NCI-H1092 treated with DMSO at 0.1 percent for 48 hours (cell line): ENCODE measurements at places on chromosomes 5 and 9.
A peak's percentile ranks its signal among the peaks of the same experiment; 100 is the strongest.

- peak; percentile 68 for DNase-seq
These were observed 861 bp downstream of the ZFYVE16 start for GRCh38 chr5:80408484-80409366.

- no peak for DNase-seq
These were observed 1059.1 kb upstream of the DMAC1 start for GRCh38 chr9:8858596-8859161.

GRCh38 chr9:135344915-135345500, 134.6 kb upstream of the PPP1R26 start:
- DNase-seq: no peak

DNA sequence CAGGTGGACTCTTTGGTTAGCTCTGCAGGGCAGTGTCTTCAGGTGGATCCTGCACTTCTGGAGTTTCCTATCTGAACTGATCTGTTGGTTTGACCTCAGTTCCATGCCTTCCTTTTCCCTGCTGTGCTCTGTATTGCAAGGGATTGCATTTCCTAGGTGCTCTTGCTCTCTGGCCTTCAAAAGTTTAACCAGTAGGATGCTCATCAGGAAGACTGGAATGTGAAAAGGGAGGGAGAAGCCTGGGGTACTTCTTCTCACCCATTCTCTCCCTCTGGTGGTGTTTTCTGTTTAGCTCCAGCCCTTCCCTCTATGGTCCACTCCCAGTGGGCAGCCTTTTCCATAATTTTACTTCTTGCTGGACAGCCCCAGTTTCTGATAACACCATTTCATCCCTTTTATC, 78.5 kb downstream of the ZNF618 start:
- no peak for DNase-seq

DNA sequence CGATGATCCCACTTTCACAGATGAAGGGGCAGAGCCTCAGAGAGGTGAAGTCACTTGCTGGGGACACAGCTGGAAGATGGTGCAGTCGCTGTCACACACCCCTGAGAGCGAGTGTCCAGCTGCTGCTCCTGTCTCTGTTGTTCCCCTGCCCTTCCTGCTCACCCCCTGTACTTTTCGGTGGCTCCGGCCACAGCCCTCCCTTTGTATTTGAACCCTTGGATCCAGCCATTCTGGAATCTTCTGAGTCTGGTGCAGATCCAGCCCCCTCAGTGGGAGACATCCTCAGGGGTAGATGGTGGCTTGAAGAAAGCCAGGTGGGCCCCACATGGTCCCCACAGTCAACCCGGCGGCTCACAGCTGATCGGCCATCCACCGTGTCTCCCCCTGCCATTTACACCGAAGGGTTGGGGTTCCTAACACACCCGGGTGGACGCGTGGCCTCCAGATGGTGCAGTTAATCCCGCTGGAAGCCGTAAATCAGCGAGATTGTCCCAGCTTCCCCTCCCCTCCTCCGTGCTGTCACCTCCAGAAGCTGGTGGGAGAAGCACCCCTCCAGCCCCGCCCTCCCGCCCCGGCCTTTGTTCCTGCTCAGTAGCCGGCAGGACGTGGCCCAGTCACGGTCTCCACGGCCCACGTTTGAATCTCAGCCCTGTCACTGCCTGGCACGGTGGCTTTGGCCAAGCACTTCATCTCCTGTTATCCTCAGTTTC, 204.8 kb downstream of the C9orf50 start:
- no peak for DNase-seq

GRCh38 chr9:135770203-135770535, 68.2 kb downstream of the KCNT1 start:
- DNase-seq: no peak

- peak; percentile 4 for DNase-seq
These were observed 33.1 kb downstream of the DAB2IP start for GRCh38 chr9:121684381-121685145.

- no peak for DNase-seq
These were observed 123.7 kb upstream of the ANKH start for GRCh38 chr5:14995229-14995628.

GRCh38 chr9:18771011-18771410, 262.0 kb downstream of the SAXO1 start:
- DNase-seq: no peak

- no peak for DNase-seq
These were observed 6.7 kb upstream of the NXNL2 start for GRCh38 chr9:88528080-88528790.

- no peak for DNase-seq
These were observed 6.6 kb downstream of the DBN1 start for GRCh38 chr5:177466861-177467260.

- DNase-seq: no peak
These were observed 62.3 kb upstream of the RARS1 start for GRCh38 chr5:168423971-168424370.

- no peak for DNase-seq
These were observed 22.4 kb downstream of the GLRA1 start for GRCh38 chr5:151902215-151902614.

DNA sequence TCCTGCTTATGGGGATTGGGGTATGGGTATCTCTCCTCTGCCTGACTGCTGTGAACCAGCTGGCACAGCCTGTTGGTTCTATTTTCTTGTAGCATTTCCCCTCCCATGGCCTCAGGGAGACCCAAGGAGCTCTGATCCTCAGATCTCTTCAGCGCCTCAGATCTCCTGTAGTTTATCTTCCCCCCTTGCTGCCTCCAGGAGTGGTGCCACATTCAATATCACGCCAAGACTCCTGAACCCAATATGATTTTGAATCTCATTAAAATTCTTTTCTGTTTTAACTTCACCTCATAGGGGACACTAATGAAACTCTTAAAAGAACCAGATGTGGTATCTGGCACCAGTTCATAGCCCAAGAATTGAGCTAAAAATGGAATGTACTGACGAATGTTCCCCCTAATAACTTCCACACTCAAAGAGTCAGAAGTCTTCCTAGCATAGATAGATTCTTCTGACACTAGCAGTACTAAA, 59.6 kb upstream of the LIFR start:
- no peak for DNase-seq

- no peak for DNase-seq
These were observed 2.1 kb downstream of the SH2D3C start for GRCh38 chr9:127776195-127776923.

DNA sequence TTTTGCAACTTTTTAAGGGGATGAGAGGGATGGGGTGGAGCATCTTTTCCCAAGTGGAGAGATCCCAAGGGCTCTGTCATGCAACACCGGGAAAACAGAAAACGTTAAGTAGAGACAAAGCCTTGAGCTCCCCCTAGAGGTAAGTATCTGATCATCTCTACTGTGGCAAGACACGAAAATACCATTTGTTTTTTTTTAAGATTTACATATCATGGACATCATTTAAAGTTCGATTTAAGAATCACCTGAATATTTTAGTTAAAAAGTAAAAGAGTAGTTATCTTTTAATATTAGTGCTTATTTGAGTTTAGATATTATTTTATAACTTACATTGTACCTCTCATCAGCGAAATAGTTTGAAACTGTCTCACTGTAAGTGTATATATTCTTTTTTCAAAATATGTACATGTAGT, 200.4 kb downstream of the LRRC70 start:
- peak; percentile 42 for DNase-seq

DNA sequence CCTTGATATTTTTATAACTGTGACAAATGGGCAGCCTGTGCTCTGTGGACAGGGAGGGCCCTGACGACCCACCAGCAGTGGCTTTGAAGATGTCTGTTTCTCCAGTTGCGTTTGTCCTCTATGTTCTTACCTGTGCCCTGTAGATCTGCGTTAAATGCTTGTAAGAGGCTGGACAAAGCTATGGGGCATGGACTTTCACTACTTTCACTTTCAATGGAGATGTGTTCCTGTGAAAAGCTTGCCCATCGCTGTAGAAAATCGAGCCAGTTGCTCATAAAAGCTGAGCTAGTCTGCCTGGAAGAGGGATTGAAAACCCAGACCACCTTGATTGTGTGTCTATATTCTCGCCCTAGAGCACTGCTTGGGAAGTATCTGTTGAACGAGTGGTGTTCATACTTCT, 74.1 kb downstream of the PSAT1 start:
- DNase-seq: no peak

GRCh38 chr5:97832645-97833296, 649.7 kb upstream of the RIOK2 start:
- no peak for DNase-seq

GRCh38 chr5:68329554-68330255, 114.1 kb downstream of the PIK3R1 start:
- DNase-seq: no peak

- peak; percentile 43 for DNase-seq
These were observed 578.4 kb downstream of the CCDC171 start for GRCh38 chr9:16131264-16131663.

DNA sequence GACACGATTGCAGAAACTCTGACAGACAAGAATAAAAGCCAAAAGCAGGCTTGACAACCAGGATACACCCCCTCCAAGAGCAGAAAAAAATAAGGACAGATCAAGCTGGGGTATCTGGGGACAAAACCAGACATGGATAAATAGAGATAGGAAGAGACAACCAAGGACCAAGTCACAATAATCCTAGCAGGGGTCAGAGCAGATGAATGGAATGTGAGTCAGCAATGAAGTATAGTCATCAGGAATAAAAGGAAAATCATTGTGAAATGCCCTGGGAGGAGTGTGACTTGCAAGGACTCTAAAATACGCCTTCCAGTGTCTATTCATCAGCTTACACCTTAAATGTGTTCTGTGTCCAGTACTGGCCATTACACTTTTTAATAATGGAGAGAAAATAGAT, 206.8 kb downstream of the CAAP1 start:
- DNase-seq: no peak

GRCh38 chr5:103860327-103860726, 297.7 kb upstream of the NUDT12 start:
- DNase-seq: no peak

DNA sequence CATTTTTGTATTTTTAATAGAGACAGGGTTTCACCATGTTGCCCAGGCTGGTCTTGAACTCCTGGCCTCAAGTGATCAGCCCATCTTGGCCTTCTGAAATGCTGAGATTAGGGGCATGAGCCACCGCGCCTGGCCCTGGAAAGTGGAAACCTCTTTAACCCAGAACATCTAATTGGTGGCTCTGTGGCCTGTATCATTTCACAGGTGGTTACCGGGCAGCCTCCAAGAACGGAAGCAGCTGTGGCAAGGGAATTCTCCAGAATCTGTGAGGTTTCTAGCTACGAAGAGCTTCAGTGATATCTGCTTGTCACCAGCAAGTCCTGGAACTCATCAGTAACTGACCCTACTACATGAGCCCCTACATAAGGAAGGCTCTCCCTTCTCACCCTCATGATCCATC, 194.9 kb downstream of the DCP2 start:
- DNase-seq: no peak

DNA sequence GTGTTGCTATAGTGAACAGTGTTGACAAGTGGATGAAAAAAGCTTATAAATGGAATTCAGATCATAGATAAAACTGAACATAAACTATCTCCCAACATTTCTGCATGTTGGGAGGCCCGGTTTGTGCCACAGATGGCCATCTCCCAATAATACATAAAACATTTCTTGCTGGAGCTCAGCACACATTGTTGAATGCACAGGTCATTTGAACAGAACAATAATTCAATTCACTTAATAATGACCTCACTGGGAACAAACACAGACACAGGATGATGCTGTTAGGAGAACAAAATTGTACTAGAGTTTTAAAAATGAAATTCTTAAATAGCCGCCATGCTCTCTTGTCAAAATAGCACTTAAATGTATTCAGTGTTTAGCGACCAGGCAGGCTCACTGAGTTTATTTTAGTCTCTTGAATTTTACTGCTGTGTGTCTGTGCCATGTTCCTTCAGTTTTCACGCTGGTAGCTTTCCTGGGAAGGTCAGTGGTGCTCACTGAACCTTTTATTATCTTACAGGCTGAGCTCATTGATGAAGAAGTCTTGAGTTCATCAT, 85.0 kb upstream of the SSBP2 start:
- DNase-seq: no peak

GRCh38 chr9:129185991-129186390, 7.9 kb upstream of the IER5L start:
- DNase-seq: no peak

GRCh38 chr5:177404641-177405179, 4.2 kb upstream of the PFN3 start:
- DNase-seq: peak; percentile 49

- DNase-seq: no peak
These were observed 77.7 kb upstream of the TUSC1 start for GRCh38 chr9:25755951-25756350.

GRCh38 chr5:79189439-79190234, 46.3 kb upstream of the JMY start:
- DNase-seq: no peak

DNA sequence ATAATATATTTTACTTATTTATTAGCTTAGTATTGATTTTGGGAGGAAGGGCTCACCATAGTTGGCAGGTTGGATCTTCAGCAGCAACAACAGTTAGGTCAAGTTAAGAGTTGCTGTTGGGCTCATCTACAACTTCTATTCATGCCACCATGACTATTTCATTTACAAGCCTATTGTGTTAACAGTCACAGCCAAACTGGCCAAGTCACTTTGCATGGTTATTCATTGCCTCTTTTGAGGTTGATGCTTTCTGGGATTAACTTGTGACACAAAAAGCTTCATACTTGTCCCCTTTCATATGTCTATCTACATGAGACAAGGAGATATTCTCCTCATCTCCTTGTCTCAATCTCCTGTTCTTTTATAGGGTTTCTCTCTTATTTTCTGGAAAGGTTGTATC, 98.3 kb downstream of the WDR70 start:
- DNase-seq: no peak

DNA sequence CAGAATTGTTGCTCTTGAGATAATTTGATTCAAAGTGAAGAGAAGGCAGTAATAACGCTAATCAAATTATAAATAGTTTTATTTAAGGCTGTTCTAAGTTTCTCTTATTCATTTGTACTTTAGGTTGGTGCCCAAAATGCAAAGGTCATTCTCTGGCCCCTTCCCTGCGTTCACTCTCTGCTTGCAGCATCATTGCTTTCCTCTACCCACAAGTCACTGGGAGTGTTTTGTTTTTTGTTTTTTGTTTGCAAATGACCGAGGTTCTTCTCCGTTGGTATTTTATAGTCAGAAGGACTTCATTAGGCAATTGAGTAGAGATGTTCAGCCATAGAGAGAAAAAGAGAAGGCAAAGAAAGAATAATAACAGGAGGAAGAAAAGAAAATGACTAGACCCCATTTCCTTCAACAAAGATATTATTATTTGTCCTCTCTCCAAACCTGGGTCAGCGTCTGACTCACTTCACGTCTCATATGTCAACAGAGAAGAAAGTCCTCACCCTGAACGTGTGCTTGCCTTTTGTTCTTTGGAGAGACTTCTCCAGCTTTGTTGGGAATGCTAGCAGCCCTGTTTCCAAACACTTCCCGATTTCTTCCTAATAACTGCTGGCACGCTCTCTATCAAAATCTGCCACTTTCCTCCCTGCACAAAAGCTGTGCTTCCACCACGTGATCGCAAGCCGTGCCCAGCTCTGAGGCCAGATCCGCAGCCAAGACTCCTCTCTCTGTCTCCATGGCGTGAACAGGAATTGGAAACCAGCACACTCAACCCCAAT, 119.8 kb downstream of the EBF1 start:
- peak; percentile 63 for DNase-seq

DNA sequence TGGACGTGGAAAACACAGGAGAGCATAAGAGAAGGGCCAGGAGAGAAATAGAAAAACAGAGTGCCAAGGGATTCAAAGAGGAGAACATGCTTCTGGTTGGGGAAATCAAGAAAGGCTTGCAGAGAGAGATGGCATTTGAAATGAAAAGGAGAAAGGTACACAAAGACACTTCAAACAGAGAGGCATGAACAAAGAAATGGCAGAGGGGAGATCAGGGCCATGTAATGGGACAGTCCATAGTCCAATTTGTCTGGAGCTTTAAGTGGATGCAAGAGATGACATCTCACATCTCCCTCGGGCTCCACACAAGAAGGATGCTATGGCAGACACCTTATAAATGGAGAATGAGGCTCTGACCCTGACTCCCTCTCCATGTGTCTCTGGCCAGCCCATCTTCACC, 331.1 kb downstream of the MLLT3 start:
- DNase-seq: no peak
